NCI-H1436 (cell line): ENCODE measurements at places on chromosomes 6 and 20.
A peak's percentile ranks its signal among the peaks of the same experiment; 100 is the strongest.

DNA sequence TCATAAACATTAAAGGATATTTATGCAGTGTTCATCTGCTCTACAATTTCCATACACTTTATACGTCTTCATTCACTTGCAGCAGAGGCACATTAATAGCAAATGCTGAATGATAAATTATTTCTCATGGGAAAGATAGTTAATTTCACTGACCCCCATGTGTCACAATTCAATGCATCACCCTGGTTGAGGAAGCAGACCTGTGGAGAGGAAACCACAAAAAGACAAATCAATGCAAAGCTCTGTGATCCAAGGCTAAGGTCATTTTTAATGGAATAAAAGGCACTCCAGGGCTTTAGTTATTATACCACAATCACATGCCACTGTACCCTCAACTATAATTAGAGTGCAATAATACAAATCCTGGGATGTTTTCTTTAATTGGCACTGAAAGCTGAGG lies 40.3 kb upstream of the TENT5A start:
- no peak for DNase-seq

- no peak for DNase-seq
Measured at GRCh38 chr6:1315560-1316386, 3.9 kb downstream of the FOXQ1 start.

GRCh38 chr6:51480040-51480439 lies 607.4 kb downstream of the PKHD1 start:
- no peak for DNase-seq

GRCh38 chr20:54118220-54119001 lies 48.0 kb upstream of the BCAS1 start:
- DNase-seq: no peak

DNA sequence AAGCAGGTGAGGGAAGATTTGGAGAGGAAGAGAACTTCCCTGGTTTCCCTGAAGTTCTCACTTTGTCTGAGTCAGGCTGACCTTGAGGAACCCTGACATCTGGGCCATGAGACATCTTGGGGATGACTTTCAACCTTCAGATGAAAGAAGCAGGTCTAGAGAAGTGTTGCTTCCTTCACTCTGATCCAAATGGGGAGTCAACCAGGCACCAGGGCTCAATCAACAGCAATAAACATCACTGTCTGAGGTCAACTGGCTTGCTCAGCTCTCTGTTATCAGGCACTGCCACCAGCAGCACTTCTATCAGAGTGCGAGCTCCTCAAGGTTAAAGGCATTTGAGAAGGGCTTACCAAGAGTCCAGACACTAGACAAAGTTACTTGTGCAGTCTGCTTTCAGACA lies 6.3 kb downstream of the ACOT8 start:
- no peak for DNase-seq

- no peak for DNase-seq
Measured at GRCh38 chr6:46925563-46926253, 4.0 kb upstream of the ADGRF5 start.

- no peak for DNase-seq
Measured at GRCh38 chr20:43383026-43383795, 74.5 kb upstream of the SRSF6 start.

- DNase-seq: peak; percentile 85
Measured at GRCh38 chr6:79868098-79868722, 79.1 kb downstream of the ELOVL4 start.

- no peak for DNase-seq
Measured at GRCh38 chr6:16514249-16514648, 247.0 kb downstream of the ATXN1 start.

DNA sequence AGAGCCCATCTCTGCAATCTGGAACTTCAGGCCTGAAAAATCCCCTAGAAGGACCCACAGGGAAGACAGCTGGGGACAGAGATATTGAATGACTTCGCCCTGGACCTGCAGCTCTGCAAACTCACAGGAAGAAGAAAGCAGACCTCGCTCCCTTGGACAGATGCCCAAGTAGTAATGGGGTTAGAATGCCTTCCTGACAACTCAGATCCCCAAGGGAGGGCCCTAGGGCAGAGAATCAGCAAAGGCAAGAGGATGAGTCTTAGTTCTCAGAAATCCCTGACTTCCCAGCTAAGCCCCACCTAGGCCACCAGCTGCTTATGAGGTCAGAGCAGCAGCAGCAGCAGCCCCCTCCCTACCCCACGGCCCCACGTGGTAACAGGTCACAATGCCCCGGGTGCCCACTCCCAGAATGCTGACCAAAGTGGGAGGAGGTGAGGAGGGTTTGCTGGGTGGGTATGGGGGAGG lies at the start of gene C20orf141:
Gene C20orf141 (plus strand): TSS at position 401 of the 465 bp plus-strand sequence. CDS start 198 bp downstream, outside the sequence.
- DNase-seq: no peak
